Chondrocyte (in vitro differentiated cells): ENCODE measurements at places on chromosomes 4 and X.

GRCh38 chr4:3657902-3658529 is 108.2 kb upstream of the ADRA2C start:
- peaks cover 67% of the 10 kb centered on the region for H3K27me3 ChIP-seq
- no peak overlapping the region for H3K4me3 ChIP-seq
- H3K36me3 ChIP-seq = peaks cover 2% of the 10 kb centered on the region
- H3K27ac ChIP-seq = peak overlapping the region; percentile 75
- DNase-seq = no peak

DNA sequence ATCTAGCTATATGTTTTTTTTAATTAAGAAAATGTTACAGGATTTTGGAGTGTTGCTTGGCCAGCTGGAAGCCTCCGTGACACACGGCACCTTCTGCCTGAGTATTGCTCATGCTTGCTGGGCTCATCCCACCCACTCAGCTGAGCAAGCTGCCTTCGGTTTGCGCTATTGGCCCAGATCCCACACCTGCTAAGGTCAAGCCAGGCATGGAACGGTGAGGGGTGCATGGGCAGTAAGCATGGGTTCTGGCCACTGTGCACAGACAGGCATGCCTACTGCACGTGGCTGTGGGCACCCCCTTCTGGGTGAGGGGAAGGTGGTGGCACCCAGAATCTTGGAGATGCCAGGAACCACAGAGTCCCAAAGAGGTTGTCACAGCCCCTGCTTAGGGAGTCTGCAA is 1178.4 kb upstream of the PCDH7 start:
- DNase-seq = peak; percentile 77
- H3K4me1 ChIP-seq = peaks cover 3% of the 10 kb centered on the region
- no peak overlapping the region for H3K4me3 ChIP-seq
- no peaks in the 10 kb centered on the region for H3K27me3 ChIP-seq
- no peaks in the 10 kb centered on the region for H3K36me3 ChIP-seq

- no peak for DNase-seq
- H3K4me1 ChIP-seq = peaks cover 3% of the 10 kb centered on the region
- peaks cover 32% of the 10 kb centered on the region for H3K27me3 ChIP-seq
- H3K36me3 ChIP-seq = peaks cover 4% of the 10 kb centered on the region
- H3K4me3 ChIP-seq = no peak overlapping the region
These were observed 27.9 kb upstream of the NDNF start for GRCh38 chr4:121100093-121100775.

DNA sequence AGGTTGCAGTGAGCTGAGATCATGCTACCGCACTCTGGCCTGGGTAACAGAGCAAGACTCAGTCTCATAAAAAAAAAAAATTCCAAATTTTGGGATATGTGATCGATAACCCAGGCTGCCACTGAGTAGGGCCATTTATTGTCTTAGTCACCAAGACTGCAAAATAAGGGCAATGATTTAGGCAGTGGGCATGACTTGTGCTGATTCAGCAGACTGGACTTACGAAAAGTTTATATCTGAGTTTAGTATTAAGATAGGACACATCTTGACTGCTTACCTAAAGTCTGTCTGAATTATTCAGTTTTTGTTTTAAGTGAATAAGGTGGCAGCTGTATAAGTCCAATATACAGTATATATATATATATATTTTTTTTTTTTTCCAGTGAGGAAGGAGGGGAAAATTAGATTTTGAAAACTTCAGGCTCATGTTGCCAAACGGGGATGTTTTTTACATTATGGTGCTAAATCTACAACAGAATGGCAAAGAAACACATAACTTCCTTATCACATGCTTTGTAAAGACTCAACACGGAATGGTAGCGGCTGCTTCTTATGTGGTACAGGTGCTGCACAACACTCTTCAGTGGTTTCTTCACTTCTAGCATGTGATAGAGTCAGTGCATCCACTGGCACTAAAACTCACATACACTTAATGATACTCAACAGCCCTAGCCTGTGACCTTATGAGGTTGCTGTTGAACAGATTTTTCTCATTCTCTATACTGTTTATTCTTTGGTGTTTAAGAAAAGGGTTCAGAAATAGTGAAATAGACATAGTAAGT is 6.5 kb downstream of the TEX13D start:
- H3K27ac ChIP-seq = no peak overlapping the region
- no peak overlapping the region for H3K4me3 ChIP-seq
- peaks cover 12% of the 10 kb centered on the region for H3K27me3 ChIP-seq
- H3K36me3 ChIP-seq = no peaks in the 10 kb centered on the region
- no peak for DNase-seq
- no peaks in the 10 kb centered on the region for H3K4me1 ChIP-seq

DNA sequence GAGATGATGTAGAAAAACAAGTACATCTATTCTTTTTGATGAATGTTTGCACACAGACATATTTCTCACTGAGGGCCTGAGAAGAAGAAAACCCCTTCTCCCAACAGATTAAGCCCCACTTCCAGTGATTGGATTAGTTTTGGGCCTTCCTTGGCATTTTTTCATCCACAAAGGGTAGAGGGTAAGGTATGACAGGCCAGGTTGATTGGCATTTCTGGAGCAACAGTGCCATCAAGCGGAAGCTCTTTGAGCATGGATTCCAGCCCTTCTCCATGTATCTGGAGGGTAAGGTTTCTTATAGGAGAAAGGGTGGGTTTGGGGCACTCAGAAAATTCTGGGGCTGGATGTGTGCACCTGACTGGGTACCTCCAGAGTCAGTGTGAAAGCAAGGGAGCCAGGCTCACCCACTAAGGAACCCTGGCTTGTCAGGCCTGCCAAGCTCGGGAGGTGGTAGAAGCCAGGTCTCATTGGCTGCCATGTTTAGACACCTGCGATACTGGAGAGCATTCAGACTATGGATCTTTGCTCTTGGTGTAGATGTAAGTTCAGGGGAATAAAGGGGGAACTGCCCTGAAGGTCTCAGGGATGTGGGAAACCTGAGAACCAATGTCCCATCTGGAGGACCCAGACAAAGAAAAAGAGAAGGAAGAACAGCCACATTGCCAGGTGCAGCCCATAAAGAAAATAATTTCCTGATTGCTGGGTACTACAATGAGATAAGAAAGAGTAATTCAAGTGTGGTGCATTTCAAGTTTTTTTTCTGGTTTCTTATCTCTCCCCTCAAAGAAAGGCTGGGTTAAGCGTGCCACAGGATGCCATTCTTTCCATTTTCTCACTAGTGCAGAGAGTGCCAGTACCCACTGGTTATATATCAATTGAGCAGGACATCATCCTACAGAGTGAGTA is 222.3 kb upstream of the AGTR2 start:
- no peaks in the 10 kb centered on the region for H3K27me3 ChIP-seq
- no peak overlapping the region for H3K27ac ChIP-seq
- no peaks in the 10 kb centered on the region for H3K4me1 ChIP-seq
- no peak overlapping the region for H3K4me3 ChIP-seq

DNA sequence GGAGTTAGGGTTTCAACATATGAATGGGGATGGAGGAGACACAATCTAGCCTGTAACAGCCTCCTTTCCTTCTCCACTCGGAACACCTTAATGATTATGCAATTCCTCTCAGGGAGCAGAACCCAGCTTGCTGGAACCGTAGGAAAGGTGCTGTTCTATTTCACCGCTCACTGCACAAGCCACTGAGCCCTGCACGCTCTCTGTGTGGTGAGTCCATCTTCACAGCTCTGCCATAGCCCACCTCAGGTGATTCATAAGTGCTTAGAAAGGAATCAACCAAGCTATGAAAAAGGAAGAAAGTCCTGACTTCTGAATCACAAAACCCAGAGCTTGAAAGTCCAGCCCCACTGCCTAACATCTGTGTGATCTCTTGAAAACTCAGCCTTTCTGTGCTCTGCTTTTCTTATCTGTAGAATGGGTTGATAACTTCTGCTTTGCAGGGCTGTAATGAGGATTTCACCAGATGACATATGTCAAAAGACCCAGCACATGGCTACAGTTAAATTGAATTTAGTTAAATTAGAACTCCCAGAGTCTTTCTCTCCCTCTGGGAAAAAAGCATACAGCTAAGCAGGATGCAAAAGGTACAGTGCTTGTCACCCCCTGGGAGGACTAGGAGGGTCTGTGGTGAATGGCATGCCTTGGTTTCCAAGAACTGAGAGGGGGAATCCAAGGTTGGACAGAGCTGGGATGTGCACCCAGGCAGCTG is 91.6 kb downstream of the WFS1 start:
- no peaks in the 10 kb centered on the region for H3K4me1 ChIP-seq
- H3K27me3 ChIP-seq = peaks cover 42% of the 10 kb centered on the region
- no peaks in the 10 kb centered on the region for H3K36me3 ChIP-seq
- H3K27ac ChIP-seq = no peak overlapping the region
- H3K4me3 ChIP-seq = no peak overlapping the region

DNA sequence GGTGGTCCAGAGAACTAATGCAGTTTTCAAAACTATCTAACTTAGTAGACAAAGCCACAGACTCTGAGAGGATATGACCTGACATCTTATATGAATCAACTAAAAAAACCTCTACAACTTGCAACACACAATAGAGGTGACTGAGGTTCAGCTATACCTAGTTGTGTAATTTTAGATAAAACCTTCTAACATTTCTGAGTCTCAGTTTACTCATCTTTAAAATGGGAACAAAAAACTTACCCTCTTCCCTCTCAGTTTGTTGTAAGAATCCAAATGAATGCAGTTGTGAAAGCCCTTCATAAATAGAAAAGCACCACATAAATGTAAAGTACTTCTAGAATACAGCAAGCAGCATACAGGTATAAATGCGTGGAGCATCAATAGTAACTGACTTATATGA is 5.9 kb downstream of the SH3D19 start:
- H3K4me3 ChIP-seq = no peak overlapping the region
- peaks cover 1% of the 10 kb centered on the region for H3K36me3 ChIP-seq
- H3K4me1 ChIP-seq = peaks cover 65% of the 10 kb centered on the region

DNA sequence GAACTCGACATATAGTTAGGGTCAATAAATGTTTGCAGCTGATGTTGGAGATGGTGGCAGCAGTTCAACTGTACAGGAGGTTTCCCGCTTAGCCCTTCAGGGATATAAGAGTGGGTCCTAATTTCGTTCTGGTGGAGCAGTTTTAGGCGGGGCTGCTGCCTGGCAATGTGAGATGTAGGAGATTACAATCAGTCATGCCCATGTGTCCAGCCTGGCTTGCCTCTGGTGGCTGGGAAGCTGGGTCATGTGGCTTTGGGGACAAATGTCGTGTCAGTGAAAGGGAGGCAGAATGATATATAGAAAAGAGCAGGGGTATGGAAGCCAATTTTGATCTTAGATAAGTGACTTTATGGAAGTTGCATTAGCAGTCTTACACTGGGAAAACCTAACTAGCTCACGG is 129.4 kb downstream of the CLCN4 start:
- peaks cover 6% of the 10 kb centered on the region for H3K4me1 ChIP-seq
- DNase-seq = no peak
- no peak overlapping the region for H3K4me3 ChIP-seq
- H3K27me3 ChIP-seq = peaks cover 7% of the 10 kb centered on the region
- H3K27ac ChIP-seq = no peak overlapping the region
- H3K36me3 ChIP-seq = peaks cover 1% of the 10 kb centered on the region

DNA sequence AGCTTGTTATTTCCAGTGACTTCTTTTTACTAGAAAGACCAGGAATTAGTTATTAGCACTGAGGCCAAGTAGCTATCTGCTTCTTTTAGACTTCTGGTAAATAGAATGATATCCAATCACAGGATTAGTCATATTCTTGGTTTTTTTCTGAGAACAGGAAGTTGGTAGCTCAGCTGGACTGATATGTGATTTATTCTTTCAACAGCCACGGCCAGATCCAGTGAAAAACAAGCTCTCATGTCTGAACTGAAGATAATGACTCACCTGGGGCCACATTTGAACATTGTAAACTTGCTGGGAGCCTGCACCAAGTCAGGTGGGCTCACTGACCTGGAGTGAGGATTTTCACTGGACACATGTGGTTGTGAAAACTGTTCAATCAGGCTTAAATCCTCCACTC is 48.6 kb downstream of the PDGFRA start:
- peaks cover 37% of the 10 kb centered on the region for H3K36me3 ChIP-seq
- peaks cover 73% of the 10 kb centered on the region for H3K4me1 ChIP-seq
- no peak for DNase-seq
- H3K4me3 ChIP-seq = no peak overlapping the region
- no peaks in the 10 kb centered on the region for H3K27me3 ChIP-seq

GRCh38 chr4:129823105-129823504 is 727.2 kb downstream of the C4orf33 start:
- H3K27ac ChIP-seq = no peak overlapping the region
- H3K27me3 ChIP-seq = no peaks in the 10 kb centered on the region
- no peak for DNase-seq
- H3K4me3 ChIP-seq = no peak overlapping the region
- H3K36me3 ChIP-seq = no peaks in the 10 kb centered on the region

DNA sequence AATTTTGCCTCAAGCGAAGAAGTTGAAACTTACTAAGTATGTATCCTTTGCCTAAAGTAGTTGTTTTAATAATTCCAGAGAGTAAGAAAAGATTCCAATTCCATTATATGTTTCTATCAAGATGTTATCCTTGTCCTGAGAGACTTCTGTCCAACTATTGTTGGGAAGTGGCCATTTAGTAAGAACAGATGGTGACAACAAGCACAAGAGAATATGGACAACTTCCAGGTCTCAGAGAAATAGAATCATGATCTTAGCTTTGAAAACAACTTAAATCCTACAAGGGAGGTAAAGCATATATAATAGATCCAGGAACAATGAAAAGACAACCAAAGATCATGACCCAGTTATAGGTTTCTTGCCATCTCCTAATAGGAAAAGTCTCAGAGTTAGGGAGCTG is 486.6 kb upstream of the PCDH10 start:
- no peak overlapping the region for H3K27ac ChIP-seq
- DNase-seq = no peak
- H3K4me3 ChIP-seq = no peak overlapping the region
- no peaks in the 10 kb centered on the region for H3K36me3 ChIP-seq
- H3K27me3 ChIP-seq = no peaks in the 10 kb centered on the region

GRCh38 chr4:6445403-6446129 is 26.8 kb downstream of the PPP2R2C start:
- no peak overlapping the region for H3K27ac ChIP-seq
- H3K4me1 ChIP-seq = peaks cover 6% of the 10 kb centered on the region
- DNase-seq = no peak
- H3K27me3 ChIP-seq = peaks cover 56% of the 10 kb centered on the region
- H3K4me3 ChIP-seq = no peak overlapping the region

- H3K4me1 ChIP-seq = peaks cover 18% of the 10 kb centered on the region
- no peak for DNase-seq
- no peaks in the 10 kb centered on the region for H3K27me3 ChIP-seq
- no peak overlapping the region for H3K27ac ChIP-seq
- H3K4me3 ChIP-seq = no peak overlapping the region
- H3K36me3 ChIP-seq = no peaks in the 10 kb centered on the region
These were observed 3.4 kb downstream of the ABHD18 start for GRCh38 chr4:127968586-127968985.

DNA sequence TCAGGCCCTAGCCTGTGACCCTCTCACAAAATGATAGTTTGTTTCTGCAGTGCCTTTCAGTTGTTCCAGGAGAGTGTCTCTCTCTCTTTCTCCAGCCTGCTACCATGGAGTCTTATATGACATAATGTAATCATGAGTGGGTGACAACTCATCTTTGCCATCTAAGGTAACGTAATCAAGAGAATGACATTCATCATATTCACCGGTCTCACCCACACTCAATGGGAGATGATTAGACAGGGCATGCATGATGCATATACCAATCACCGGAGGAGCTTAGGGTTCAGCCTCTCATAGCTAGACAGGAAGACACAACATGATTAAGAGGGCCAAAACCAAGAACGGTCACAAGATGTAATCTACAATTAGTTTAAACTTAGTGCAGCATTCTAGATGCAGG is 97.1 kb upstream of the FAM9B start:
- no peak overlapping the region for H3K27ac ChIP-seq
- H3K27me3 ChIP-seq = no peaks in the 10 kb centered on the region
- DNase-seq = no peak
- no peaks in the 10 kb centered on the region for H3K36me3 ChIP-seq
- H3K4me3 ChIP-seq = no peak overlapping the region
